ENCODE measurements at places on chromosomes 12 and 14. TPM values are rescaled to one million over a fixed set of nuclear protein-coding genes. Genes with fewer than 3 reads are reported as not detected.
A peak's percentile ranks its signal among the peaks of the same experiment; 100 is the strongest.

DNA sequence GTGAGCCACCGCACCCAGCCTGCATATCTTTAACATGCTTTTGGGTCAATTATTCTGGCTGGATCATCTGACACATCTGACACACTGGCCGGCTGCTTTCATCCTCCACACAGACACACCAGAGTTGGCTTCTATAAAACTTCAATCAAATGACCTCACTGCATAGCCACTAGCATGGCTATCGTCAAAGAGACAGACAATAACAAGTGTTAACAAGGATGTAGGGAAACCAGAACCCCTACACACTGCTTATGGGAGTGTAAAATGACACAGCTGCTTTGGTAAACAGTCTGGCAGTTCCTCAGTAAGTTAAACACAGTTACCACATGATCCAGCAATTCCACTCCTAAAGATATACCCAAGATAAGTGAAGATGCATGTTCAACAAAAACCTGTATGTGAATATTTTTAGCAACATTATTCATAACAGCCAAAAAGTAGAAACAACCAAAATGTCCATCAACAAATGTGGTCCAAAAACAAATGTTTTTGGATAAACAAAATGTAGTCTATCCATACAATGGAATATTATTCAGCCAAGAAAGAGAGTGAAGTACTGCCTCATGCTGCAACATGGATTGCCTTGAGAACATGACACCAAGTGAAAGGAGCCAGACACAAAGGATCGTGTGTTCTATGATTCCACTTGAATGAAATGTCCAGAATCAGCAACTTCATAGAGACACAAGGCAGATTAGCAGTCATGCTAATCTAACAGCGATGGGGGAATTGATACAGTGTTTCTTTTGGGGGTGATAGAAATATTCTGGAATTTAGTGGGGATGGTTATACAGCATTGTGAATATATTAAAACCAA lies 10.1 kb downstream of the KDM2B start:
- DNase-seq = no peak

The RASAL1 gene
- total RNA-seq = 2.6 TPM

- DNase-seq = no peak
Measured at GRCh38 chr14:52455291-52456088, 96.8 kb downstream of the TXNDC16 start.

The KRT79 gene
- total RNA-seq = not detected

DNA sequence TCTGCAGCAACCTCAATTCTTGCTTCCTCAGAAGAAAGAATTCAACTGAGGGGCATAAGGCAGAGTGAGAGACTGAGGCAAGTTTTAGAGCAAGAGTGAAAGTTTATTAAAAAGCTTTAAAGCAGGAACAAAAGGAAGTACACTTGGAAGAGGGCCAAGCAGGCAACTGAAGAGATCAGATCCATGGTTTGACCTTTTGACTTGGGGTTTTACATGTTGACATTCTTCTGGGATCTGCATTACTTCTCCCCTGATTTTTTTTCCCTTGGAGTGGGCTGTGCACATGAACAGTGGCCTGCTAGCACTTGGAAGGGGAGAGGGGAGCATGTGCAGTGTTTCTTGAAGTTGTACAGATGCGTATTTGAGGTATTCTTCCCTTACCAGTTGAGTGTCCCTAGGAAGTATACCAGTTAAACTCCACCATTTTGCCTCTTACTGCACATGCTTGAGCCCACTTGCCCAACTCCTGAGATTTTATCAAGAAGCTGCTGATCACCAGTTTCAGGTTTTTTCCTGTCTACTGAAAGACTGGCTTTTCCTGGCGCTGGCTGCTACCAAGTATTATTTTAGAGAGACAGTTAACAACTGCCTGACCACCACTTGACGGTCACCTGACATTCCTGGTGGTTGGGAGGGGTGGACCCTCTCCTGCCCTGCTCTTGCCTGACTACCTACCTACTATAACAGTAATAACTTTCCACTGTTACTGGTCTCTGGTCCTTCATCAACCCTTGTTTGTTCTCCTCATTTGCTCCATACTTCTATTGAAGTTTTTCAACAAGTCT lies 26.0 kb upstream of the TMTC2 start:
- no peak for DNase-seq

The TNFAIP2 gene
- 0.60 TPM for total RNA-seq

The SBNO1 gene
- 43.0 TPM for total RNA-seq

The TAS2R31 gene
- total RNA-seq = 1.1 TPM

DNA sequence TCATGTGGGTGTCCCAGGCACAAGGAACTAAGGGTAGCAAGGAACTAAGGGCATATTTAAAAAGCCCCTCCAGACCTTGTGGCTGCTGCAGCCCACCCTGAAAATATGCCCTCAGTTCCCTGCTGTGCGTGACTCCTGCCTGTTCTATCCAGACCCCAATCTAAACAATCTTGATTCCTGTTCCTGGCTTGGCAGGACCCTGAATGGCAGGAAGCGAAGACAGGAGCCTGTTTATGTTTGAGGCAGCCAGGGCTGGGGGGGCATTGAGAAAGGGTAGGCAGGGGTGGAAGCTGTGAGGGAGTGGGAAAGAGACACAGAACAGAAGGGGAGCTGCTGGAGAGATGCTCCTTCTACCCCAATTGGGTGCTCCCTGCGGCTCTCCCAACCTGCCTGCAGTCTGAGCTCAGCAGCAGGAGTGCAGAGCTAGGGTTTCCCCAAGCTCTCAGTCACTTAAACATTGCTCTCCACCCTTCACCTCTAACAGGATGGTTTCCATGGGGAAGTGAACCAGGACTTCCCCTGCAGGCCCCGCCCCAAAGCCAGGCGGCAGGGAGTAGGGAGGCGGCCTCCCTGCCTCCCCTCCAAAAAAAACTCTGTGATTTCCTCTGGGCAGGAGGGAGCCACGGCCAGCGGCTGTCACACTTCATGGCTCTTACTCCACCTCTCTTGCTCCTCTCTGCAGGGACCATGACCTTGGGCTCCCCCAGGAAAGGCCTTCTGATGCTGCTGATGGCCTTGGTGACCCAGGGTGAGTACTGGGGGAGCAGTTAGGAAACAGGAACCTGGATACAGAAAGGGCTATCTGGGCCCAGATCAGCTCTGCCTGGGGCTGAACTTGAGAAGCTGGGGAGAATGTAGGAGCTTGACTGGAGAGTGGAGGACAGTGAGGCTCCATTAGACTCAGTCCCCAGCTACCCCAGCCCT lies 4.7 kb downstream of the ACVRL1 start:
- DNase-seq = no peak

DNA sequence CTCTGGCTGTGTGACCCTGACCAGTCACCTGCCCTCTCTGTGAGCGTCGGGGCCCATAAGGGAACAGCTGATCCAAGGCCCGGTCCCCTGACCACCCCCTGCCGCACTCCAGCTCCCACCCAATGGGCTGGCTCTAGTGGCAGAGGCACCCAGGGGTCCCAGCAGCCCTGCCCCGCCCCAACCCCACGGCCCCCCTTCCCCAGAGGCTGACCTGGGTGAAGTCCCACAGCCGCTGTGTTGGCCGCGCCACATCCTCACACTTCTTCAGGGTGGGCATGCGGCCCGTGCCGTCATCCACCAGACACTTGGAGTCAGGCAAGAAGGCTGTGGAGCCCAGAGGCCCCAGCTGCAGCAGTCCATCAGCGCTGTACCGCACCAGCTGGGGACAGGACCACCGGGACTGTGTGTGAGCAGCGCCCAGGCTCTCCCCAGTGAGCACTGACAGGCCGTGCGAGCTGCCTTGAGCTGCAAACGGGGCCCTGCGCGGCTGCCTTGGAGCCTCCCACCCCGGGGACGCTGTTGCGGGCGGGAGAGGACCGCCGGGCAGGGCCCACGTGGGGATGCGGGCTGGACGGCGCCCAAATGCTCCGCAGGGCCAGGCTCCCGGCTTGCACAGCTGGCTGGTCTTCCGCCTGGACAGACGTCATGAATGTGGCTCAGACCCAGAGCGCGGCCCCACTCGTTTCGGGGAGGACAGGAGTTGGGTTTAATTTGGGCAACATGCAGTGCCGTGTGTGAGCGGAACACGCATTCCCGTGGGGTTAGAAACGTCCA lies 53.5 kb downstream of the NOC4L start:
- no peak for DNase-seq

DNA sequence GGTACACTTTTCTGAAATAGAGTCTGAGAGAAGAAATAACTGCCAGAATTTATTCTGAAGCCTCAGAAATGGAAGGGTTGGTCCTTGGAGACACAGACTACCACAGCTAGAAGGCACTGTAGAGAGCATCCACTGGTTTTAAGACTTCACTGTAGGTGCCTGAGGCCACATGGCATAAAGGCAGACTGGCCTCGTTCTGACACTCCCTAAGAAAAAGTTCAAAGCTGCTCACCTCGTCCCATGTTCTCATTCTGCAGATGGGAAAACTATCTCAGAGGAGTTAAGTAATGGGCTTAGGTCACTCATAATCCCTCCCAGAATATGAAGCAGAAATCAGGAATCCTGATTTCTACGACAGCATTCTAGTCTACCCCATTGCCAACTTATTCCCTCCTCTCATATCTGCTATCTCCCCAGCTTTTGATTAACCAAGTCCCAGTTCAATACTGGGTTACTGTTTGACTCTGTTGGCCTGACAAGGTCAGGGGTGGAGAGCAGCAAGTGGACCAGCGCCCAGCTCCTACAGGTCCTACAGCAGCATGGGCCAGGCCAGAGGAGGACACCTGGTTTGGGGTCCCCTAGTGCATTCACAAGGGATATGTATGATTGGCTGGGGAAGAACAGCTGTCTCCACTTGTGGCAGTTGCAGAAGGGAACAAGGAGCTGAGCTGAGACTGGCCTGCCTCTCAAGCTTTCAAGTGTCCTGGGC lies 3.7 kb downstream of the ITGA5 start:
- no peak for DNase-seq

DNA sequence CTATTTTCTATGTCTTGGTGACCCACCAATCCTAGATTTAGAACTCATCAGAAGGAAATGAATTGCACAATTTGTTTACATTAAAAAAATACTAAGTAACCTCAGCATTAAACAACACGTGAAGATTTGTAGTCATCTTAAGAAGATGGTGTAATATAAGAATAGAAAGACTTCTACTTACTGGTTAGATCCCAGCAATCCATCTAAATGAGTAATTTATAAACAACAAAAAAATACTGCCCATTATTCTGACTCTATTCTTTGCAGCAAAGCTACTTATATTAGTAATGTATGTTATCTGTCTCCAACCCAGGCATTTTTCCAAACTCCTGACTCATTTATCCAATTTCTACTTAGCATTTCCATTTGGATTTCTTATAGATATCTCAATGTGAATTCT lies 67.8 kb downstream of the CD163L1 start:
- DNase-seq = no peak

- DNase-seq = no peak
Measured at GRCh38 chr12:54225666-54226065, 36.9 kb upstream of the SMUG1 start.

GRCh38 chr12:48165089-48165981 lies 8.0 kb upstream of the ASB8 start:
- peak; percentile 72 for DNase-seq

- DNase-seq = no peak
Measured at GRCh38 chr12:79421236-79421740, 269.5 kb downstream of the PAWR start.

GRCh38 chr14:79584679-79585078 lies 626.6 kb downstream of the DIO2 start:
- DNase-seq = no peak

GRCh38 chr12:66584673-66585072 lies 94.2 kb downstream of the GRIP1 start:
- no peak for DNase-seq

GRCh38 chr12:111413442-111414086 lies 7.8 kb downstream of the SH2B3 start:
- no peak for DNase-seq

DNA sequence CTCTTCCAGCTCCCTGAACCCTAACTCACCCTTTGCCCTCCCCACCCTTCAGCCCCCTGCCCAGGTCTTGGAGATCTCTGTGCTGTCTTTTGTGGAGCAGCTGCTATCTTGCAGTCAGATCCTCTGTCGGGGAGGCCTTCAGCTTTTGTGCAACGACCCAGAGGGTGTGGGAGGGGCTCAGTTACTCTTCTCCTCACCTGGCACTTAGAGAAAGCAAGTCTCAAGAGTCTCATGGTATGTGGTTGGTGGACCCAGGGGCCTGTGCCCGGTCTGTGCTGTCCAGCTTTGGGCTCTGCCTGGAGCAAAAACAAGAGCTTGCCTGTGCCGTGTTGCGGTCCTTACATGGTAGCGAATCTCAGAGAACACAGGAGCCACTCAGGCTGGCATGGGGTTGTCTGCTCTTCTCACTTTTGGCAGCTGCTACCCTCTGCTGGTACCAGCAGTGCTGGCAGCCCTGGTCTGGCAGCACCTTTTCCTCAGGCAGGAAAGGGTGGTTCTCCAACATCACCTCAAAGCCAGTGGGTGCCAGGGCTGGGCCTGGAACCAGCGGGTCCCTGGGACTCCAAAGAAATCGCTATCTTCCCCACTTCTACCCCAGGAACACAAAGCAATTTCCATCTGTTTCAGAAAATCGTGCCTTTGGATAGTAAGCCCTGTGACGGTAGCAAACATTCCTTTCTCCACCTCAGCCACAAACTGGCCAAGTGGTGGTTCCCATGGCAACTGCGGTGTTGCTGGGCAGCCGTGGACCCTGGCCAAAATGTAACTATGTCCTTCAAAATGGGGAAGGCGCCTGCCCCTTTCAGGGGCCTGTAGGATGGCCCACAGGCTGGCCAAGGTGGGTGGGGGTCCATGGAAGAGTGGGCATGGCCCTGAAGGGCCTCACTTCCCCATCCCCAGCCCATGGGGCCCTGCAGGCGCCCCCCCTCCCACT lies 90.0 kb downstream of the RIN3 start:
- DNase-seq = peak; percentile 71
